HCT116 (cell line): ENCODE measurements at places on chromosomes 4 and X.

- no peak for DNase-seq
Observed at GRCh38 chrX:72477781-72478181, 94.9 kb downstream of the HDAC8 start.

- DNase-seq: no peak
Observed at GRCh38 chr4:48197643-48198237, 63.7 kb upstream of the TXK start.

DNA sequence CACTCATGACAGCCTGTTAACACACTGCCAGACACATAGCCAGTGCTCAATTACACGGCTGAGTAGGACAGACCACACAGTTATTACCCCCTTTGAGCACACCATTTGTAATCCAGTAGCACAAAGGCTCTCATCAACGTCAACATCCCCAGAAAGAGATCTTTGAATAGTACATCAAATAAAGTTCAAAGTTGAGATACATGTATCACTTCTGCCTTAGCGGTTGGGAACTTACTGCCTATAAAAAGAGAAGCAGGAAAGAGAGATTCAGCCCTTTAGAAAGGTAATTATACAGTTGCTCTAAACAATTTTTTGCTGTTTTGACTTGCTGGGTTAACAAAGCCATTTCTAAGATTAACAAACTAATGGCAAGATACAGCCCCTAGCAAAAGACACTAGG, 16.2 kb downstream of the ANXA5 start:
- no peak for DNase-seq

- peak; percentile 27 for DNase-seq
Observed at GRCh38 chr4:38230121-38230801, 270.1 kb downstream of the PTTG2 start.

- DNase-seq: no peak
Observed at GRCh38 chr4:139282065-139282720, 2.2 kb upstream of the MGARP start.

DNA sequence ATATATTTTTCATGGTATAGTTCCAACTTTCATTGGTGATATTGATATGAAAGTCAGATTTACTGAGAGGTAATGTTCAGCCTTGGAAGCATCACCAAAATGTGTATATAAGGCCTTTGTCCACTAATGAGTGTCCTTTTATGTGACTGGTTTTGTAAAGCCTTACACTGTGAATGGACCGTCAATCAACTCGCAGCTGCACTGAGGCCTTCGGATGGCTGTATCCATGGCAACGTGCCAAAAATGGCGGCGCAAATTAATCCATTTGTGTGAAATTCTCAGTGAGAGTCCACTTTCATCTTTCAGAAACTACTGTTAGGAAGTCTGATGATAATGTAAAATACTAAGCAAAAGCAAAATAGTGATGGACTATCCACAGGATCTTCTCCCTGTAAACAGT, 131.7 kb downstream of the SPCS3 start:
- DNase-seq: no peak

GRCh38 chr4:184448821-184449220, 25.5 kb downstream of the IRF2 start:
- DNase-seq: no peak

DNA sequence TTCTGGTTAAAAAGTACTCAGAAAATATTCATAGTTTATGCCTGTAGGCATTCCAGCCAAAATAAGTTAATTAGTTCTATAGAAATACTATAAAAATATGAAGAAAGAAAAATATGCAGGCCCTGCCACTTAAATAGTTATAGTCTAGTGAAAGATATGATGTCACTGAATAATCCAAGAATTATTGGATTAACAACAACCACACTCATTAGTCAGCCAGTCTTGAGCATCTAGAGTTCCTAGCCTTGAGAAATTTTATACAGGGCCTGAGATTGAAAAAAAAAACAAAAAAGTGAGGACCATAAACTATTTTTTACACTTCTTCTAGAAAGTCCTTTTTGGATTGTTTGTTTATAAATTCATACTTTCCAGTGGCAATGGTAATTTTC, 823.0 kb downstream of the FAT4 start:
- no peak for DNase-seq

GRCh38 chr4:98604723-98605122, 53.7 kb downstream of the TSPAN5 start:
- no peak for DNase-seq

DNA sequence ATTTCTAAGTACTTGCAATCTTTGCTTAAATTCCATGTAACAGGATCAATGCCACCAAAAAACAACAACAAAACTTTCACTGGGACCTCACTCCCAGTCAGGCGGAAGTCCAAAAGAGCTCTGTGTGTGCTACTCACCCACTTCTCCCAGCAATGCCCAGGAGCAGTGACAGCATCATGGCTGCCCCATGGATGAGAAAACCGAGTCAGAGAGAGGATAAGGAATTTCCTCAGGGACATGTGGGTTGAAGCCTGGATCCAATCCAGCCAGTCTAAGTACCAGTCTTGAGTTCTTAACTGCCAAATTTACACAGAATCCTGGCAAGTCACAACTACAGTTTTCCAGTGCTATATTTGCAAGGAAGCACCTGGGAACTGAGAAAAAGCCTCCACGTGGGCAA, 64.5 kb downstream of the STX18 start:
- no peak for DNase-seq
